ENCODE measurements at places on chromosomes 16 and 17.

- DNase-seq: no peak
These were observed 105.7 kb downstream of the SYCE1L start for GRCh38 chr16:77304877-77305276.

DNA sequence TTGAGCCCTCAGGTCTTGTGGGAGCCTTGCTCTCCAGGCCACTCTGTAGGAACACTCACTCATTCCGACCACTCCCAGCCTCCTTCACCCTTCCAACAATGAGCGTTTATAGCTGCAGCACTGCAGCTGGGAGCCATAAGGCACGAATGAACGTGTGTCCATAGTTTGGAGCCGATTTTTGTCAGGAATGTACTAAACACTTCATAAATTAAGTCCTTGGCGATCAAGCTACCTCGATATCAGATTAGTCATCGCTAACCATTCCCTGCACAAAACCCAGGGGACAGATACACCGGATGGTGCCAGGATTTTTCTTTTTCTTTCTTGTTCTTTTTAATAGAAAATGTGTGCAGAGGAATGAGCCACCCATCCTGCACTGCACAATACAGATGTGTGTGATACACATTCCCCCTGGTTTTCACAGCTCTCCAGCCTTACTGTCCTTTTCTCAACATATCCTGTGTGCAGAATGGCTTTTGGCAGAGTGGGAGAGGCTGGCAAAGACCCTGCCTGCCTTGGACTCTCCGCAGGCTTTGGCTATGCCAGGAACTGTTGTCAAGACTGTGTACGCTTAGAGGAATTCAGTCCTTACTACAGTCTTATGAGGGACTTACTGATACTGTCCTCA lies 68.4 kb upstream of the ELAC2 start:
- DNase-seq: no peak

DNA sequence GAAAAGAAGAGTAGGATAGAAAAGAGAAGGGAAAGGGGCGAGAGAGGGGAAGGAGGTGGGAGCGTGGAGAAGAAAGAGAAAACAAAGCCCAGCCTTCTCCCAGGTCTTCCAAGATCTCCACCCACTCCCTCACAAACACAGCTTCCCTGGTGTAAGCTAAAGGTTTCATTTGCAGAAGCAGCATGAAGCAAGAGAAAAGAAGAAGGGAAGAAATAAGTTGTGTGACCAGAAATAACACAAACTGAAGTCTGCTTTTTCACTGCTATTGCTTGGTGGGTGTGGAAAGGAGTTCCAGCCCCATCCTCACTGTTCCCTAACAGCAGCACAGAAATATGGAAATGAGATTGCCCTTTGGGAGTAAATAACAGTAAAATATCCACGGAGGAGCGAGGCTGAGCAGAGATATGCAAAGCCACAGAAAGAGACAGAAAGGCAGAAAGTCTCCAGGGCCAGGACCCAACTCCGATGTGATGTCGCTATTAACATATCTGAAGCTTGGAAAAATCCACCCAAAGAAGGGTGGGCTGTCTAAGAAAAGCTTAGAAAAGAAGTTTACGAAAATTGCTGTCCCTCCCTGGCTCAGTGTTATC lies 10.3 kb upstream of the GAS7 start:
- no peak for DNase-seq

GRCh38 chr17:55748841-55749240 lies 2.0 kb upstream of the PCTP start:
- no peak for DNase-seq

GRCh38 chr16:78972986-78973385 lies 627.6 kb downstream of the MAF start:
- no peak for DNase-seq

- DNase-seq: no peak
These were observed 12.3 kb downstream of the SDR42E2 start for GRCh38 chr16:22174642-22175041.

- no peak for DNase-seq
These were observed 2.8 kb upstream of the PVALEF start for GRCh38 chr17:81162491-81162890.

DNA sequence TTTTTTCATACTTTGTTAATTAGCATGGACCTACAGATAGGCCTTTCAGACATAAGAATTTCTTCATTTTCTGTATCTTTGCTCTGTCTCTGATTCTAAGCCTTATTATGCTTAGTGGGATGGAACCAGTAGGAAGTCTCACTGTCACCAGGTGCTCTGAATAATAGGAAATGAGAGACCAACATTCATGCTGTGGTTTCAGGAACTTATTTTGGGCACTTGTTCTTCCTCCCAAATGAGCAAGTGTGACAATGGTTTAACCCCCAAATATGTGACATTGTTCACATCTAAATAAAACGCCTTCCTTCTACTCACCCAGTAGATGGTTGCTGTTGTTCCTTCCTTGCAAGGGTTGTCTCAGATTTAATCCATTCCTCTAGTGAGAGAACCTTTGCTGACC lies 100.2 kb downstream of the SYCE1L start:
- no peak for DNase-seq

DNA sequence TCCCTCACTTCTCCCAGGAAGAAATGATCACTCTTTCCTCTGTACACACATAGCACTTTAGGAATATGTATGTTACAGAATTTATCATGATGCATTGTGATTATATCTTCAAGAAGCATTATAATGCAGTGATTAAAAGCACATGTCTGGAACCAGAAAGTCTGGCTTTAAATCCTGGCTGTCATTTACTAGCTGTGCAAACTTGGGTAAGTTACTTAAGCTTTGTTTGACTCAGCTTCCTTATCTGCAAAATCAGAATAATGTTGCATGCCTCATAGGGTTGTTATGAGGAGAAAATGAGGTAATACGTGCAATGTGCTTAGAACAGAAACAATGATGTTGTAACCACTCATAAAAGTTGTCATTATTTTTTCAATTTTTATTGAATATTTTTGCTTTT lies 156.3 kb upstream of the ZKSCAN2 start:
- no peak for DNase-seq

DNA sequence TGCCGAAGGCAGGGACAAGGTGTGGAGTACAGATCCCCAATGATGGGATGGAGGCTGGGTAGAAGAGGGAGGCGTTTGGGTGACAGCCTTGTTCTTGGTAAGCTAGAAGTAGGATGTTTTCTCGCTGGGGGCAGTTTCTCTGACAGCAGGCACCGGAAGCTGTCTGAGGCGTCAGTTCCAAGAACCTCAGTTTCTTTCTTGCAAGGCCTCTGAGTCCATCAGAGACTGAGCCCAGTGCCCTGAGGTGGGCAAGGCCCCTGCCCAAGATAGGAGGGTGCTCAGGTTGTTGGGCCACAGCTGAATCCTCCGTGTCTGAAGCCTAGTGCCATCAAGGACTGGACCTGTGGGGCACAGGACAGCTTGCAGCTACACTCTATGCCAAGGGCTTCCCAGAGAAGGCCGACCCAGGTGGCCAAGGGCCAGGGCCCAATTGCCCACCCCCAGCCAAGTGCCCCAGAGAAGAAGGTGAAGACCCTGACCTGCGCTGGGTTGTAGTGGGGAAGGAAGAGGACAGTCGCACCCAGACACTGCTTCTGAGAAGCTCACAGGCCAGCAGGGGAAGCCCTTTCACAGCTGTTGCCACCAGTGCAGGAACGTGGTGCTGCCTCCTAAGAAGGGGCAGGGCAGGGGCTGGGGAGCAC lies 13.1 kb downstream of the CYB5D2 start:
- no peak for DNase-seq

GRCh38 chr16:20976576-20976975 lies 76.0 kb downstream of the LYRM1 start:
- DNase-seq: no peak

- DNase-seq: no peak
These were observed 41.1 kb upstream of the GSE1 start for GRCh38 chr16:85571813-85572619.

GRCh38 chr16:29898804-29899515 lies 390 bp downstream of the SEZ6L2 start:
- no peak for DNase-seq

DNA sequence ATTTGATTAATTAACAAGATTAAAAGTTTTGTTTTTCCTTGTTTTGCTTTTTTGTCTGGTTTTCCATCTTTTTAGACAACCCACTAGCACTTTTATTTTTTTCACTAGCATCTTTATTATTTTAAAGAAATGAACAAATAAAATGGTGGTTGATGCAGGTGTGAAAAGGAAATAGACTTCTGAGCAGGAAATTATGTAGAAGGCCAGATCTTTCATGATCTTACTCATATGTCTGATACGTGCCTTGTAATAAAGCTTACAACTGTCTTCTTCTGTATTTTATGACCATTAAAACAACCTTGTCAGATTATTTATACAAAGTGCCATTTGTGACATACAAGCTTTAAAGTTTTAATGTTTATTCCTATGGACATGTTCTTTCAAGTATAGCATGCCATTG lies 6.3 kb downstream of the SLFN12L start:
- DNase-seq: no peak

GRCh38 chr17:81030741-81031565 lies 4.0 kb upstream of the BAIAP2 start:
- no peak for DNase-seq

DNA sequence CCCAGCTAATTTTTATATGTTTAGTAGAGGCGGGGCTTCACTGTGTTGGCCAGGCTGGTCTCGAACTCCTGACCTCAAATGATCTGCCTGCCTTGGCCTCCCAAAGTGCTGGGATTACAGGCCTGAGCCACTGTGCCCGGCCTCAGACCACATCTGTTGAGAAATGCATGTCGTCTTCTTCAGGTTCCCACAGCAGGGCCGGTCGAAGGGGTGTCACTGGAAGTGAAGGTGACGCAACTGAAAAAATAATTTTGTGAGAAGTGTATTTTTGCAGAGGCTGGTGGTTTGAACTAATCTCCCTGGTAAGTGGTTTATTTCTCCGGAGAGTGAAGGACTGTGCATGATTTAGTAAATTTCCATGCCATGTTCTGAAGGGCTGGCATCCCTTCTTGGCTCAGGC lies 33.4 kb upstream of the IL34 start:
- no peak for DNase-seq

GRCh38 chr17:72590882-72591281 lies 470.1 kb downstream of the SOX9 start:
- DNase-seq: no peak

DNA sequence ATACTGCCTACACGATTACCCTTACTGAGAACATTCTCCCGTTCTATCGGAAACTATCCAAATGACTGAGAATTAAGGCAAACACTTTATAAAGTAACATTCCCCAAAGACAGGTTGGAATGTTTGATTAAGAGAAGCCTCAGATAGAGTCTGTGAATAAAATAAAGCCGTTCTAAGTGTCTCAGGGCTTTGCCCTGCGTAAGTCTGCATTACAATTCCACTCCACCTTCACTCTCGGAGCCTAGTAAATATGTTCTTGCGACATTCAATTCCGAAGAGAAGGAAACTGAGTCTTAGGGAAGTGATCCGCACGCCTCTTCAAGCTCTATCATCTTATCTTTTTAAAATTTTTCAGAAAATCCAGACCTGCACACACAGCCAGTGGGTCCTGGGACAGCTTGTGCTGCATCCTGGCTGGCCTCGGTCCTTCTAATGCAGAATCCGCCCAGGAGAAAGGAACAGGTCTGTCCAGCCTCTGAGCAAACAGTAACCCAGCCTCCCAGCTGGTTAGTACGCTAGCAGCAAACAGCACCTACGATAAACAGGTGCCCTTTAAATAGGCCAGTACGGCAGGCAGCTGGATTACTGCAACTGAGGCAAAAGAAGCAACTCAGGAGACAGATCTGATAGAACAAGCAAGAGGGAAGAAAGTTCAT lies 254.1 kb upstream of the IRX3 start:
- DNase-seq: no peak

DNA sequence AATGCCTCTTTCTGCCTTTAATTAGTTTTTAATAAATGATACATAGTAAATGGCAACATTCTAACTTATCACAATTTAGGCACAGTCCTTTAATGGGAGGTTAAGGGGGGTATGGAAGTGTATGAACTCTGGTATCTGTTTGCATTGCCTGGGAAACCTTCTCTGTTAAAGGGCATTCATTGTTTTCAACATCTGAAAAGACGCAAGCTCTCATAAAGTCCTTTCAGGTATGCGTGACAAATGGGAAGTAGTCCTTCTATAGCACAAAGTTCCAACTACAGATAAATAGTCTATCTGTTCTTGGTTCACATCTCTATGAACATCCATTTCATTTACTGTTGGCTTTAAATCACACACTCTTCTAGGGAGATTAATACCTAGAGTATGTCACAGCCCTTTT lies 298.0 kb upstream of the PMFBP1 start:
- DNase-seq: no peak

GRCh38 chr17:45755050-45755449 lies 29.1 kb upstream of the CRHR1 start:
- no peak for DNase-seq

- DNase-seq: no peak
These were observed 88.4 kb downstream of the ASIC2 start for GRCh38 chr17:33204701-33205100.

- no peak for DNase-seq
These were observed 118.3 kb downstream of the BANP start for GRCh38 chr16:88069397-88070168.

DNA sequence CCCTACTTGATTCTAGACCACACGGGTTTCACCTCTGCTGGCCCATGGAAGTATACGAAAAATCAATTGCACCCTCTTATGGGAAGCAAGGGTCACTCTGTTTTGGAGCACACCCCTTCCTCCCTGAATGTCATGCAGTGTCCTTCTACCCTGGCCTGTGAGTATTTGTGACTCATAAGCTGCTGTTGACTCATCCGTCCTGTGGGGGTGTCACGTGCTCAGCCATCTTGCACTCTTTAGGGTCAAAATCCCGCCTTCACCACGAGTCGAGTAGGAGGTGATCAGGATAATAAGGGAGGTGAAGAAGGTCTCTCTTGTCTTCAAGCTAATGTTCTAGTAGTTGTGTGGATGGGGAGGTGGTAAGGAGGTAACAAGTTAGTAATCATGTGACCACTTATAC lies 341.0 kb upstream of the EEF2KMT start:
- no peak for DNase-seq

DNA sequence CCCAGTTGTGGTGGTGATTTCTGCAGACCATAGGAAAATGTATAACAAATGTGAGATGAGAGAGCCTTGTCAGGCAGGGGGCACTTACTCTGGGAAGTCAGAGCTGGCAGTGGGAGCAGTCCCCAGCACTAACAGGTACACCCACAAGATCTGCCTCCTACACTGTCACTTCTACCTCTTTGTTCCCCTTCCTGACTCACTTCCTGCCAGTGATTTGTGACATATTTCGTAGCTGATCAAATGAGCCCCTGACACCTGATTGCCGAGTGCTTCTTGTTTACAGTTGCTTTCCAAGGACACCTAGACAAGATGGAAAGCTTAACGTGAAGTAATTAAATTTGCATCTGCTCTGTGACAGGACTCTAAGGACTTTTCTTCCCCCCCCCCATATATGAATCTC lies 40.5 kb downstream of the FTO start:
- DNase-seq: no peak
